HT-29 (cell line): ENCODE measurements at places on chromosomes 11 and 22. TPM values are rescaled to one million over a fixed set of nuclear protein-coding genes. Genes with fewer than 3 reads are reported as not detected.

DNA sequence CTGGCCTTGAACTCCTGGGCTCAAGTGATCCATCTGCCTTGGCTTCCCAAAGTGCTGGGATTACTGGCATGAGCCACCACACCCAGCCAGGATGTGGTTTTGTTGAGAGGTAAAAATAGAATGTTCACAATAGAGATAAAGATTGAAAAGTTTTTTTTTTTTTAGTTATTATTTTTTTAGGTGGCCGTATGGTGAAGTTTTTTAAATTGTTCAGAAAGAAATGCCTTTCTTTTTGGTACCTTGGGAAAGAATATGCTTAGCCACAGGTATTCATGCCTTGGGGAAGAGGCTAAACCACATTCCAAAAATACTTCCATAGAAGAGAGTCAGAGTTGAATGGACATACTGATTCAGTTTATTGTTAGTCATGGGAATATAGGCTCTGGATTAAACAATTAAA, 143.4 kb downstream of the C11orf91 start:
- no peak for DNase-seq

DNA sequence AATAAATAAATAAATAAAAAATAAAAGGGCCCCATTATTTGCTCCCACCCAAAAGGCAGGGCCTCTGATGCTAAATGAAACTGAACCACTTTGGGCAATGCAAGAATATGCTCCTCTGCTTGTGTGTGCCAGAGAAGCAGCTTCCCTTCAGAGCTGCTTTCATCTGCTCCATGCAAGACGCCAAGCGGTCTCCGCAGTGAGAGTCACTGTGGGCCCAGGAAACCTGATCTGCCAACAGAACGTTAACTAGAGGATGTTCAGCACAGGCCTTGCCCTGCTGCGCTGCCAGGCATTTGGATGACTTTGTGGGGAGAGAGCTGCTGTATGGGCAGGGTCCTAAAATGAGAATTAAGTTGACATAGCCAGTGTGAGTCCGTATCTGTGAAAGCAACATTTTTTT, 43.7 kb upstream of the APOA1 start:
- no peak for DNase-seq

- no peak for DNase-seq
Observed at GRCh38 chr22:17741866-17742526, 32.3 kb downstream of the BID start.

DNA sequence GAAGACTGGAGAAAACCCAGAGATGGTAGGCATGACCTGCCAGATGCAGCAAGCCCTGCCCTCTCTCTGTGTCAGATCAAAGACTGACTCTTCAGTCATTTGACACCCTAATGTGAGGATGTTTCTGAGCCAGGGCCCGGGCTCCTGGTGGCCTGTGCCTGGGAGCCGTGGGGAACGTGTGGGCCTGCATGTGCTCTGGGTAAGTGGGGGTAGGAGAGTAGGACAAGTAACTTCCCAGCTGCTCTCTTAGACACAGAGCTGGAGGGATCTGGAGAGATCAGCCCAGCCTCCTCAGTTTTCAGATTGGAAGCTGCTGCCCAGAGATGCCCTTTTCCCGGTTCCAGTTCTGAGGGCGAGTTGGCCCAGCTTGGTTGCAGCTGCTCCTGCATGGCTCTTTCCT, 110.8 kb downstream of the TEAD1 start:
- DNase-seq = no peak

Gene SLC25A18
- total RNA-seq = not detected in 2 replicates

DNA sequence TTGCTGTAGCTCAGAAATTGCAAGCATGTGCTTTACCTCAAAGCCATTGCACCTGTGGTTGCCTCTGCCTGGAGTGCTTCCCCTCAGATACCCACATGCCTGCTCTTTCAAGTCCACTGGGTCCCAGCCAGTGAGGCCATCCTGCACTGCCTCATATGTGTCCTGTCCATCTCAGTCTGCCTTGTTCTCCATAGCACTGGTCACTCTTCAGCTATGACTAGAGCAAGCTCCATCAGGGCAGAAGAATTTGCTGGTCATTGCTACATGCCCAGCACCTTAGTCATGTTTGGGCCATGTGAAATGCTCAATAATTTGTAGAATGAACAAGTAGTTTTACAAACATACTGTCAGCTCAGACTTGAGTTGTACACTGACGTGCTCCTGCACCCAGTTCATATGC, 64.4 kb upstream of the HORMAD2 start:
- no peak for DNase-seq

Gene GAS2L1
- total RNA-seq = 23.7 and 25.2 TPM in 2 replicates

DNA sequence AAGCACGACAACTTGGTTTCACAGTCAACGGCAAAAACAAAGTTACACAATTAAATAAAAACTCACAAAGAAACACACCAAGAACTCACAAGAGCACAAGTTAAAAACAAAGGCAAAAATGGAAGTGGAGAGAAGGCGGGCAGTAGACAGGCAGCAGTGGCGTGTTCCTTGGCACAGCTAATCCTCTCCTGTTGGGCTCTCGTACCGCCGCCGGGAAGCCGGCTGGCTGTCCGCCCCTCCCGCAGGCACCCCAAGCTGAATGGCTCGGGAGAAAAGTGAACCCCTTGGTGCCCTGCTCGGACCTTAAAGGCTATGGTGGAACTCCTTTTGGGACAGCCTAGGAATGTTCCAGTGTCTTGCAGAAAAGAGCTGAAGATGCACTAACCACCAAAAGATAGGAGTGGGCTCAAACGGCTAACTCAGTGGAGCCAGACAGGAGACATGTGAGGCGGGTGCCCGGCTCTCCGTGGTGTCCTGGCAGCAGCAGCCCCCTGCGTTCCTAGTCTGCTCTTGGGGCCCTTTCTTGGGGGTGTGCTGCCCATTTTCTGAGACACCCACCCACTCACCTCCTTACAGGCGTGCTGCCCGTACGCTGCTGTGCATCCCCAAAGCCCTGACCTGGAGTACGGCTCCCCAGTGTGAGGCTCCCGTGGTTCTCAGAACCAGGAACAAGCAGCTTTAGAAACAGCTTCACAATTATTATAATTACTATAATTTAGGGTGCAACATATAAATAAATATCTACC, 86.1 kb upstream of the BID start:
- DNase-seq = no peak

Gene RBMXL2
- total RNA-seq = 0.05 TPM in 1 of 2 replicates, not detected in the other

DNA sequence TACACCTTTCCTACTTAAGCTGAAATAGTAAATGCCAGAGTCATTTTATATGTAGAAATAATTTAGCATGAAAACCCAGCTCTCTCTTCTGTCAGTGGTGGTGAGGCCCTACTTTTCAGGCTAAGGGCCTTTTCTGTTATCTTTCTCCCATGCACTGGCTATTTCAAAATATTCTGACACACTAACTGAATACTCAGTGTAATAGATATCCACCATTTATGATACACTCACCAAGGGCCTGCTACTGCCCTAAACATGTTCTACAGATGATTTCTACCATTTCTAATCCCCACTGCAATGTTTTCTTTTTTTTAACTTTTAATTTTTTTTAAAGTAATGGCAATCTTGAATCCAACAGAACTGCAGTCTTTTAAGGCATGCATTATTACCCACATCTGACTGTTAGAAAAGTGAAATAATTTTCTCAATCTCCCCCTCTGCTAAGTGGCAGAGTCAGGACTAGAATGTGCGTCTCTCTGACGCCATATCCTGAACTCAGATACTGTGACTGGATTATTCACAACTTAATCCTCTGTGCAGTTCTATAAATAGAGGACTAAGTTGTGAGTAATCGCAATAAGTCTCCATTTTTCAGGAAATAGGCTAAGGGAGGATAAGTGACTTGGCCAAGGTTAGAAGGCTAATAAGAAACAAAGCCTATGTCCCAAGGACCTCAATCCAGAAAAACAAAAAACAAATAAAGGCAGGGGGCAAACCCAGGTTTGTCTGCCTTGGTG, 44.0 kb downstream of the GRAMD1B start:
- no peak for DNase-seq

DNA sequence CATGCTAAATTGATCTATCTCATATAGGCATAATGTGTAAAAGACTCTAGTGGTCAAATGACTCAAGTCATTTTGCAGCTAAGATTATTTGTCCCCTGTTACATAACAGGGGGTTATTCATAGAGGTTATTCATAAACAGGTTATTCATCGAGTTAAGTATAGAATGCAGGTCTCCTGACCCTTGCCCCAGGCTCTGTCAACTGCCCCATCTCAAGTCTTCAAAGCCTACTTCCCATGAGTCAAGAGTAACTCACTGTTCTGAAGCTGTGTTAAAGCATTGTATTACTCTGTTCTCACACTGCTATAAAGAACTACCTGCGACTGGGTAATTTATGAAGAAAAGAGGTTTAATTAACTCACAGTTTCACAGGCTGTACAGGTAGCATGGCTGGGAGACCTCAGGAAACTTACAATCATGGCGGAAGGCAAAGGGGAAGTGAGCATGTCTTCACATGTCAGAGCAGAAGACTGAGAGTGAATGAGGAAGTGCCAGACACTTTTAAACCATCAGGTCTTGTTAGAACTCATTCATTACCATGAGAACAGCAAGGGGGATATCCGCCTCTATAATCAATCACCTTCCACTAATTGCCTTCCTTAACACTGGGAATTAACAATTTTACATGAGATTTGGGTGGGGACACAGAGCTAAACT, 226.2 kb upstream of the BLID start:
- DNase-seq = no peak

Gene ATG2A
- total RNA-seq = 47.1 and 50.5 TPM in 2 replicates

GRCh38 chr11:115112754-115113153, 391.5 kb downstream of the CADM1 start:
- DNase-seq = no peak

DNA sequence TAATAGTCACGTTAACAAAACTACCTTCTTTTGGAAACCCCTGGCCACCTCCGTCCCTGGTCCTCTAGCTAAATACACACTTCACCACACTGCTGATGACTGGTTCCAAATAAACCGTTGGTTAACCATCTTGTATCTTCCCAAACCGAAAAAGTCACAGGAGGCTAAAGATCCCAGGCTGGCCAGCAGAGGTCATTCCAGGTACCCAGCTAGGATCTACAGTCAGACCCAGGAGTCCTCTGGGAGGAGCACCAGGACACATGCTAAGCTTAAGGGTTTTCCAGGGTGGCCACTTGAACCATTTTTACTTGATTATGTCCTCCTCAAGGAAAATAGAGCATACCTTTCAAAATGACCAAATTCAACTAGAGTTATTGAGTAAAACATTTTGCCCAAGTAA, 103.2 kb downstream of the ETS1 start:
- no peak for DNase-seq

- no peak for DNase-seq
Observed at GRCh38 chr11:79342686-79343085, 98.1 kb downstream of the TENM4 start.

DNA sequence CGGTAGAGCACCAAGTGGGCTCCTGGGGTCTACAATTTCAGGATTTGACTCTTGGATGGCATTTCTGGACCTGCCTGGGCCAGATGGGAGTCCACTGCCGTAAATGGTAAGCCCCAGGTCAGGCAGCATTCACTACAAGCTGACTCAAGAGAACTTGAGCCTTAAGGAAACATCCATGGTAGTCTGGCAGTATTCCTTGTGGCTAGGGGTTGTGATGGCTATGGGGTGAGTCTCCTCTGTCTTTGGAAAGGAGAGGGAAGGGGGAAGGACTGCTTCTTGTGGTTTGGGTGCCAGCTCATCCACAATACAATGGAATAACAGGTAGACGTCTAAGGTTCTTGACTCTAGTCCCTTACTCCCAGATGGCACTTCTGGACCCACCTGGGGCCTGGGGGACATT, 32.3 kb upstream of the POU2AF2 start:
- DNase-seq = no peak

DNA sequence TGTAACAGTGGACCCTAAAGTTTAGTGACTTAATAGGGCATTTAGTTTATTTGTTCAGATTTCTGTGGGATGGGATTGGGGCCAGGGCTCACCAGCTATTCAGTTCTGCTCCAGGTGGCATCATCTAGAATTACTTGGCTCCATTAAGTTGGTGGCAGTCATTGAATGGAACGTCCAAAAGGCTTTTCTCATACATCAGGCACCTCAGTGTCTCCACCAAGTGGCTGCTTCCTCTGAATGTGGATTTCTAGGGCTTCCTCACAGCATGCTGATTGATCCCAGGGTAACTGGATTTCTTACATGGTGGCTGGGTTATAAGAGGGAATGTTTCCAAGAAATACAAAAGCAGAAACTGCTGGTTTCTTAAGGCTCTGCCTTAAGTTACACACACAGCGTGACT, 34.7 kb downstream of the USP47 start:
- DNase-seq = peak; percentile 56

Gene OSBP2
- 4.1 and 8.2 TPM in 2 replicates for total RNA-seq

Gene RGL4
- total RNA-seq = not detected in 2 replicates

- no peak for DNase-seq
Observed at GRCh38 chr11:108319541-108320145, 96.8 kb downstream of the ATM start.

- no peak for DNase-seq
Observed at GRCh38 chr11:41579546-41579945, 120.1 kb upstream of the LRRC4C start.

Gene NCAM1
- total RNA-seq = not detected in 2 replicates

- DNase-seq = no peak
Observed at GRCh38 chr11:7890417-7891172, 40.5 kb downstream of the OR10A6 start.

DNA sequence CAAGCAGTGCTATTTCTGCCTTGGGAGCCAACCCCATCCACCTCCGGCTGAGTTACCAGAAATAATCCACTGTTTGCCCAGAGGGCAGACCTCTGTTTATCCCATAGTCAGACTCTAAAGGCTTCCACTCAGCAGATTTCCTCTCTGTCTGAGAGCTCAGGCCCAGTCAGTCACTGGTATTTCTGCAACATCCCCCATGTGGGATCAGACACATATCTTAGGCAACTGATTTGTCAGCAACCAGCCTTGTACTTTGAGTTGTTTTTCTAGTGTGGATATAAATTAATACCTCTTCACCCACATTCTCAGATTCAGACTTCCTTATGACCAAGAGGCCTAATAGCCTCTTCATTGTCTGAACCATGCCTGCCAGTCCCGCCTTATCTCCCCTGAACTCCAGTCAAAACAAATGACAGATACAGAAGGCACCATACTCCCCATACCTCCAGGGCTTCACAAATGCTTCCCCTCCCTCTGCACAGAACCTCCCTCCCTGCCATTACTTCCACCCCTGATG, 193.6 kb downstream of the FAM76B start:
- DNase-seq = no peak

DNA sequence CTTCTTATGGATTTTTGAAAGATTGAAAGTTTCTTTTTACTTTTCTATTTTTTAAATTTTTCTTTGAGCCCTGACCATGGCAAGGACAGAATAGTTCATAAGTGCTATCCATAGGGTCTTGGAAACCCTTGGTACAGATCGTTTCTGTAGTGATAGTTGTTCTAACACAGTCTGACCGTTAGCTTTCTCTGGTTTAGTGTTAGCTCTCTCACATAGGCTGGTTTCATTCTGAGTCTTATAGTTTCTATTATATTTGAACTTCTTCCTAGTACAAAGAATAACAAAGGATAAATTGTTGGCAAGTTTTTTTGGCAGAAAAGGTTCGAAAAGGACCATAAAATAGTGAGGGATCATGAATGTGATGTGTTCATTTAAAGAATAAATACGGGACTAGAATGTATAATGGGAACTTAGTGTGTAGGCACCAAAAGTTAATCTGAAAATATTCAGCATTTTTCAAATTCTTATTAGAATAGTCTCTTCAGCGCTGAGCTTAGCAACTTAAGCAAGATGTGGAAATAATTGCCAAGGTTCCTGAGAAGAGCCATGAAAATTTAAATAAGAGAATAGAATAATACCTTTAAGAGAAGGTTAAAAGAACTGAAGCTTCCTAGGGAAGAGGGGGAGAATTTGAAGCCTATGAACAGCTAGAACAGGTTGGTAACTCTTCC, 24.1 kb downstream of the FDX1 start:
- no peak for DNase-seq
